PC-3 (cell line): ENCODE measurements at places on chromosomes 11 and 22. TPM values are rescaled to one million over a fixed set of nuclear protein-coding genes. Genes with fewer than 3 reads are reported as not detected.

The RFPL3 gene
- total RNA-seq = not detected in 2 replicates

The OR51B4 gene
- total RNA-seq = 0.11 TPM in 1 of 2 replicates, not detected in the other

The MMP12 gene
- not detected in 2 replicates for total RNA-seq

The CD3D gene
- total RNA-seq = not detected in 2 replicates

The KRTAP5-6 gene
- not detected in 2 replicates for total RNA-seq

The EFEMP2 gene
- total RNA-seq = 2.6 and 4.5 TPM in 2 replicates

The C22orf31 gene
- total RNA-seq = not detected in 2 replicates

The UBE2L6 gene
- 16.5 and 17.3 TPM in 2 replicates for total RNA-seq

The MAPK11 gene
- 7.0 and 7.6 TPM in 2 replicates for total RNA-seq

The GRM5 gene
- total RNA-seq = not detected in 2 replicates

The GPHA2 gene
- not detected in 2 replicates for total RNA-seq

The MUC6 gene
- total RNA-seq = 0.18 and 0.23 TPM in 2 replicates

The UBQLNL gene
- not detected in 2 replicates for total RNA-seq

The SCUBE2 gene
- 0.18 TPM in 1 of 2 replicates, not detected in the other for total RNA-seq

The MRGPRX3 gene
- total RNA-seq = not detected in 2 replicates

The OR51B2 gene
- 0.11 TPM in 1 of 2 replicates, not detected in the other for total RNA-seq

The RAB3IL1 gene
- total RNA-seq = 6.6 and 7.9 TPM in 2 replicates

The FAM111B gene
- total RNA-seq = 22.5 and 26.7 TPM in 2 replicates

The CFAP300 gene
- total RNA-seq = 3.2 and 3.9 TPM in 2 replicates

The MYO7A gene
- total RNA-seq = 0.66 and 1.2 TPM in 2 replicates

The LRRC55 gene
- total RNA-seq = not detected in 2 replicates

The FAT3 gene
- not detected in 2 replicates for total RNA-seq

The DDX25 gene
- not detected in 2 replicates for total RNA-seq

The SEC14L6 gene
- total RNA-seq = not detected in 2 replicates

The NUP50 gene
- 65.0 and 69.9 TPM in 2 replicates for total RNA-seq

The KCTD14 gene
- 1.6 and 3.6 TPM in 2 replicates for total RNA-seq

The OR8D4 gene
- not detected in 2 replicates for total RNA-seq

The OPCML gene
- not detected in 2 replicates for total RNA-seq

The DNAJB7 gene
- total RNA-seq = not detected in 2 replicates

The PIWIL4 gene
- 0.15 and 0.17 TPM in 2 replicates for total RNA-seq

The IL10RA gene
- not detected in 2 replicates for total RNA-seq

The RAB36 gene
- 1.1 and 5.1 TPM in 2 replicates for total RNA-seq

The TMEM191C gene
- total RNA-seq = 6.4 and 6.7 TPM in 2 replicates

The APOBEC3G gene
- 1.3 and 4.4 TPM in 2 replicates for total RNA-seq

The RIMBP3B gene
- 0.06 TPM in 1 of 2 replicates, not detected in the other for total RNA-seq

The LGR4 gene
- 13.5 and 14.5 TPM in 2 replicates for total RNA-seq

The SYT7 gene
- total RNA-seq = 21.5 and 23.2 TPM in 2 replicates

The CTSD gene
- 308 and 358 TPM in 2 replicates for total RNA-seq

The MUC2 gene
- 0.26 and 0.40 TPM in 2 replicates for total RNA-seq

The FGF19 gene
- total RNA-seq = not detected in 2 replicates

The MEI1 gene
- 1.4 TPM in 1 of 2 replicates, not detected in the other for total RNA-seq

The UPK3A gene
- 1.1 TPM in 1 of 2 replicates, not detected in the other for total RNA-seq

The SEZ6L gene
- not detected in 2 replicates for total RNA-seq

The LINC01488 gene
- not detected in 2 replicates for total RNA-seq

The CRACR2B gene
- total RNA-seq = 10.6 and 19.8 TPM in 2 replicates

The ME3 gene
- total RNA-seq = 80.8 and 83.8 TPM in 2 replicates

The BEST1 gene
- 0.22 TPM in 1 of 2 replicates, not detected in the other for total RNA-seq

The CPSF7 gene
- 51.1 and 55.3 TPM in 2 replicates for total RNA-seq

The FGF3 gene
- not detected in 2 replicates for total RNA-seq

The DEUP1 gene
- total RNA-seq = 0.26 TPM in 1 of 2 replicates, not detected in the other

The MIOX gene
- total RNA-seq = not detected in 2 replicates
